ENCODE measurements at places on chromosomes 2 and 18.

DNA sequence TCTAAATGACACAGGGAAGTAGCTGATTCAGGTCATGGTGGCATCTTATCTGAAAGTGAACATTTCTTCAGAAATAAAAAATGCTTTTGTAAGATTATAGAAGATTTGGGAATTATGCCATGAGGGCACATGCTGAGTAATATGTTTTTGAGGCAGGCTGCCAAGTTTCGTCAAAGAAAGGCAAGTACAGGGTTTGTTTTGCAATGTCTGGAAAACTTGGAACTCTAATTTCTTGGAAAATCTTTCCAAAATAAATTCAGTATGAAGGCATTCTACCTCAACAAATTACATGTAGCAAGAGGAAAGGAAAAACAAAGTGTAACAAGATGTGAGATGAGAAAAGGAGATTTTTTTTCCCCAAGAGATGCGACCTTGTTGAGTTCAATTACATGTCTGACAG lies 167.7 kb downstream of the PLCL1 start:
- peak; percentile 90 for DNase-seq

DNA sequence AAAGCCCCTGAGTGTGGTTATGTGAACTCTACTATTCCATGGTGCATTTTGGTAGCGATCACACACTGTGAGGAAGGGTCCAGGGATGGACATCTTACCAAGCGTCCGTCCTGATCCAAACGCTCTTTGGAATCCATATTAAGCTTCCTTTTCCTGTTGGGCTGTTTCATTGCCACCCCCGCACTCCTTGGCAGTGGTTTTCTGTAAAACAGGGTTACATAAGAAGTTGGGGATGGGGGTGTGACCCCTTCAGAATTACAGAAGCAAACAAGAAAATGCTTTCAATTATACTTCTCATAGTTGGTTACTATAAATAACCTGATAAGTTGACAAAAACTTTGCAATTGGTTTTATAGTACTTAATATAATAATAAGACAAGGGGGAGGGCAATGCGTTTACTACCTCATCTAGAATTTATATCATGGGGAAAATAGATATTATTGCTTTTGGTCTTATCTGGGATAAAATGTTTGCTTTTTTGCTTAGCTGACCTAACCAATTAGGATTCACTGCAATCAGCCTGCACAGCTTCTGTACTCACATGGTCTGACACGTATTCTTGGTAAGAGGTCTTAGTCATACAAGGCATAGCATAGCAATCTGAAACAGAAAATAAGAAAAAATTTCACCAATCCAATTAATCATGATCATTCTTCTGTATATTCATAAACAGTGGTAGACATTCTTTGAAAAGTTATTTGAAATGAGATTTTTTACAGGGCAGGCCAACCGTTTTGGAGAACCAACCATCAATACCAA lies 103.1 kb downstream of the L3MBTL4 start:
- DNase-seq, result no peak

DNA sequence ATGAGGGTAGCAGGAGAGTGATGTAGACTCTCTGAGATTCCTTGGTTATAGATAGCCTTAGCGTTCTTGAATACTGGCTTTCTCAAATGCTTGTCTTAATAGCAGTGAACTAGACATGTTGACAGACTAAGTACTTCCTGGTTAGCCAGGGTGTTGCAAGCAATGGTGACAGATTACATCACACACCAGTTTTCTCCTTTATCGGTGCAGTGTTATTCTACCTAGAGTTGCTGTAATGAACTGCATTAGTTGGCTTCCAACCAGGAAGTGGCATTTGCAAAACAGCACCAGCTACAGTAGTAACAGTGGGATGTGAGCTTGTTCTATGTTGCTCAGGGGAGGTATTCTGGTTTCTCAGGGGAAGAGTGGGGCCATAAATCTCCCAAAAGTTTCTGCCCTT lies 582.2 kb upstream of the DDX18 start:
- no peak for DNase-seq

DNA sequence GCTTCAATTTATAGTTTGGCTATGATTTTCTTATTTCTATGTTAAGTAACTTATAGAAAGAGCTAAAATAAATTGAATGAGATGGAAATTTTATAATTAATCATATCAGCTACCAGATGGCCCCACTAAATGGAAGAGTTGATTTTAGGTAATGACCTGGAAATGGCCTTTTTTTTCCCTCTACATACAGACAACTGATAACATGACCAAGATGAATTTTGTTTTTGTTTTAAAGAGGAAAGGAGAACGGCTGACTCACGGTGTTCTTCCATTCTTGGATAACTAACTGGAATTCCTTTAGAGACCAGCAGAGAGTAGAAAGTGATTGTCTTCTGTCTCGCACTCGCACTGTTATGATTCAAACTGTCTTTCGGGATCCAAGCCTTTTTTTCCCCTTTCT lies 91.0 kb downstream of the TMEM185B start:
- DNase-seq, result peak; percentile 45

GRCh38 chr2:60735496-60736250 lies 20.4 kb upstream of the PAPOLG start:
- peak; percentile 9 for DNase-seq
